Stimulated activated CD8-positive, alpha-beta memory T cell treated with anti-CD3 and anti-CD28 coated beads, Interleukin-4, amount 100 ng/mL, for 4 hours (primary cell): ENCODE measurements at places on chromosomes 7 and 10.

- no peak for DNase-seq
These were observed 73.2 kb downstream of the SFMBT2 start for GRCh38 chr10:7337431-7338171.

DNA sequence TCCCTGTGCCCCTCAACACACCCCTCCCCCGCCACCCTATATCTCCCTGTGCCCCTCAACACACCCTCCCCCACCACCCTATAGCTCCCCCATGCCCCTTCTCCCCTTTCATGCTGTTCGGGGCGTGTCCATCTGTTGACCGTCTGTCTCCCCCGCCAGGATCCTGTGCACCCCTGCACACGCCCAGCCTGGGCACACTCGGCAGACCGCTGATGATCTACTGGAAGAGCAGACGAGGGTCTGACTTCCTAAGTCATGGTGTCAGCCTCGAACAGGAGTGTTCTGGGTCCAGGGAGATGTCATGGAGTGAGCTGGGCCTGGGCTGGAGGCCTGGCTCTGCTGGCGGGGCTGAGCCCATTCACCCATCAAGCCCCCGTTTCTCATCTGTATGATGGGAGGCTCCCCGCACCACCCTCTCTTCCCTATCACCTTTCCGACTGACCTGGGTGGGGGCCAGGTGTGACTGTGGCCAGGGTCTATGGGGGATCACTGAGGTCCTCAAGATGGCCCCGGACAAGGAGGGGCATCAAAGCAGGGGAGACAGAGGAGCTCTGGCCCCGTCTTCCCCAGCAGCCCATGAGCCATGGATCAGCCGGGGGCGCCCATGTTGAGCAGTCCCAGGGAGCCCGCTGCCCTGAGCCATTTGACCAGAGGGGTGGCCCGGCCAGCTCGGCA is 48.3 kb downstream of the PDGFA start:
- DNase-seq = no peak

- no peak for DNase-seq
These were observed 122.3 kb downstream of the JMJD1C start for GRCh38 chr10:63343476-63343875.

DNA sequence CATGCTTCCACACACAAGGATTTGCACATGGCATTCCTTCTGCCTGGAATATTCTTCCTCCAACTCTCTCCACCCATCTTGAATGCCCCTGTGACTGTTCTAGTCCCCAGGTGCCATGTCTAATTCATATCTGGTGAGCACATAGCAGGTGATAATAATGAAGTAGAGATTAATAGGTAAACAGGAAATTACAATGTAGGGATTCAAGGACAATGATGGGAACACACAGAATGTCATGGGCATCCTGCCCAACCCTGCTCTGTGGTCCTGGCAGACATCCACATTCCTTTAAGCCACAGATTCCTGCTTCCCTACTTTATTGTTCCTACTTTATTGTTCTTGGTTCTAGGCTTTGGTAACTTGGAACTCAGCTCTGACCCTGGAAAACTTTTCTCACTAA is 115.8 kb downstream of the THSD7A start:
- DNase-seq = no peak

DNA sequence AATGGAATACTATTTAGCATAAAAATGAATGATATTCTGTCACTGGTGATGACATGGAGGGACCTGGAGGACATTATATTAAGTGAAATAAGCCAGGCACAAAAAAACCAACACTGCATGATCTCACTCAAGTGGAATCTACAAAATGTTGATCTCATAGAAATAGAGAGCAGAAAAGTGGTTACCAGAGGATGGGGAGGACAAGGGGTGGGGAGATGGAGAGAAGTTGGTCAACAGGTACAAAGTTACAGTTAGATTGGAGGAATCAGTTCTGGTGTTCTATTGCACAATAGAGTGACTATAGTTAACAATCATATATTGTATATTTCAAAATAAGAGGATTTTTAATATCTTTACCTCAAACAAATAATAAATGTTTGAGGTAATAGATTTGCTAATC is 24.7 kb upstream of the SLC18A3 start:
- no peak for DNase-seq

DNA sequence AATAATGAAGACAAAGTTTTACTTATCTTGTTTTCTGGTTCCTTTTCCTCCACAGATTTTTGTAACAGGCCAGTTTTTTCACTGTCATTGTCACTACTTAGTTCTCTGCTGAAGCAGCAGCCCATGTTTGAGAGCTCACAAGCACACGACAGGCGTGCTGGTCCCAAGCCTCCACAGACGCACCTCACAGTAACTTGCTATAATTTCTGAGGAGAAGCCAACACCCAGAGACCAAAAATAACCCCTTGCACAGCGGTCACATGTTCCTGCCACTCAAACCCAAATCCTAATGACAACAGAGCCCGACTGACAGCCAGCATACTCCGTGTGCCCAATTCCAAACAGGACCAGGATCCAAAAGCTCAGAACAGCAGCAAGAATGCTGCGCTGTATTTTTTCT is 58.5 kb downstream of the LARP4B start:
- no peak for DNase-seq

DNA sequence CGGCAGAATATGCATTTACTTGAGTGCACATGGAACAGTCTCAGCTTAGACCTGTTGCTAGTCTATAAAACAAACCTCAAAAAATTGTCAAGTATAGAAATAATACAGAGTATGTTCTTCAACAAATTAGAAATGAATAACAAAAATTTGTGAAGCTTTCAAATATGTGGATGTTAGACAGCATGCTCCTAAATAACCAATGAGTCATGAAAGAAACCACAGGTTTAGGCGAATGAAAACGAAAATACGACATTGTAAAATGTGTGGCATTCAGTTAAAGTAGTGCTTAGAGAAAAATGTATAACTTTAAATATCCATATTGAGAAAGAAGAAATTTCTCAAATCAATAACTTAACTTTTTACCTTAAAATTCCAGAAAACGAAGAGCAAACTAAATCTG is 760.0 kb upstream of the SORCS1 start:
- no peak for DNase-seq

DNA sequence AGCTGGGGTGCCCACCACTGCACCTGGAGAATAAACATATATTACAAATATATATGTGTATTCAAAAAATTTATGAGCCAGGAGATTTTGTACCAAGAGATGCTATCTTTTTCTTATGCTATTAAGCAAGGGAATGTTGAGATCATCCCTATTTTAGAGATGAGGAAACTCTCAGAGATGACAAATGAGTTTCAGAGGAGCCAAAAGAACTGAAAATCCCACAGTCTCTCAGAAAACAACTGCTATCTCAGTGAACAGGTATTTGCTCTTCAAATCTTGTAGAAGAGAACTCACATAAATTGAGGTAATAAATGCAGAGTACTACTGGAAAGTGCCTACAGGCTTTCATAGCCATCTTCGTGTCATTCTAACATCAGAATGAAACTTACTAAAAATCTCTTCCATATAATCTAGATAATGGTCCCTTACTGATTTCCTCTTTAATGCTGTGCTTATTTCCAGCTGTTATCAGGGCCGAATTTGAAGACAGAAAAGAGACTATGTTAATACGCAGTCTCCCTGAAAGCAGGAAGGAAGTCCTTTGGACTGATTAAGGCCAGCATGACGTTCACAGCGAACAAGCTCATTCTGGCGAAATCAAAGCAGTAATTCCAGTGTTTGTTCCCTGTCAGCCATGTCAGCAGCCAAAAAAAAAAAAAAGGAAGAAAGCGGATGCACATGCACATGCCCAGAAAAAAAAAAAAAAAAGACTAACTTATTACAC is 29.4 kb upstream of the ANAPC16 start:
- no peak for DNase-seq

GRCh38 chr10:47256751-47257336 is 43.2 kb upstream of the GDF10 start:
- DNase-seq = no peak

DNA sequence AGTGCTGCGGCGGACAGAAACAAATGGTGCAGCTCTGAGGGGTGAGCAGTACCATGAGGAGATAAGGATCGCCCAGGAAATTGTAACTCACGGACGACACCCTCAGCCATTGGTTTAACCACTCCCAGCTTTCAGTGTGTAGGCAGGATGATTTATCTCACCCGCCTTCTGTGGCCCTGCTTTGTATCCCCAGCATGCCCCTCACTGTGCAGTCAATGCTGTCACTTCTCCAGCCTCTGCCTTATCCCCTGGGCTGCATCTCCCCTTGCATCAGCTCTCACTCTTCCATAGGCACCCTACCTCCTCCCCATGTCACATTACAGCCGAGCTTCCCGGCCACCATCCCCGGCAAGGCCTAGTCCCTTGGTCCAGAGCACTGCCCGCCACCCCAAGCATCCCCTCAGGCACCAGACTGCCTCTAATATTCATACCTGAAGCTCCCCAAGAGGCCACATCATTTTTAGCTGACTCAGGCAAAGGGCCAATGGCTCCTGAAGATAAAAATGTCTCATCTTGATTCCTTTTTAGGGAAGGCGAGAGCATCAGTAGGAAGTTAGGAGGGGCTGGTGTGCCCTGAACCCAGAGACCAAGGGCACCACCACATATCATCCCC is 77.1 kb downstream of the CARD11 start:
- DNase-seq = no peak
